Common myeloid progenitor, CD34-positive (primary cell): ENCODE measurements at places on chromosomes 2 and 18.

DNA sequence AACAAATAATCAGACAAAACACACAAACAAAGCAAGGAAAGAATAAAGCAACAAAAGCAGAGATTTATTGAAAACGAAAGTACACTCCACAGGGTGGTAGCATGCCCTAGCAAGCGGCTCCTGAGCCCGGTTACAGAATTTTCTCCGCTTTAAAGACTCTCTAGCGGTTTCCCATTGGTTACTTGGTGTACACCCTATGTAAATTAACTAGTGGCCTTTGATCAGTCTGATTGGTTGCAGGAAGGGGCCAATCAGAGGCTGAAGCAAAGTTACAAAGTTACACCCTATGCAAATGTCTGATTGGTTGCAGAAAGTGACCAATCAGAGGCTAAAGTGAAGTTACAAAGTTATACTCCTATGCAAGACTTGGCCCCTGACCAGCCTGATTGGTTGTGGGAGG is 242.9 kb downstream of the LDLRAD4 start:
- no peak for DNase-seq

GRCh38 chr2:150977296-150977695 is 284.4 kb downstream of the RBM43 start:
- DNase-seq: no peak

DNA sequence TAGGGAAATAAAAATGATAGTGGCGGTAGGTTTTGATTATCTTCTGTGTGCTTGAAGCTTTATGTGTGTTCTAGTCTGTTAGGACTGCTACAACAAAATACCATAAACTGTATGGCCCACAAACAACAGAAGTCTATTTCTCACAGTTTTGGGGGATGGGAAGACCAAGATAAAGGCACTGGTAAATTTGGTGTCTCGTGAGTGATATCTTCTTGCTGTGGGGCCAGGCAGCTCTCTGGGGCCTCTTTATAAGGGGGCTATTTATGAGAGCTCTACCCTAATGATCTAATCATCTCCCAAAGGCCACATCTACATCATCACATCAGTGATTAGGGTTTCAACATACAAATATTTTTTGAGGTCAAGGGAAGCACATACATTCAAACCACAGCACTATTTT is 86.8 kb upstream of the SPHKAP start:
- no peak for DNase-seq

GRCh38 chr2:128710242-128710641 is 391.6 kb upstream of the HS6ST1 start:
- no peak for DNase-seq

DNA sequence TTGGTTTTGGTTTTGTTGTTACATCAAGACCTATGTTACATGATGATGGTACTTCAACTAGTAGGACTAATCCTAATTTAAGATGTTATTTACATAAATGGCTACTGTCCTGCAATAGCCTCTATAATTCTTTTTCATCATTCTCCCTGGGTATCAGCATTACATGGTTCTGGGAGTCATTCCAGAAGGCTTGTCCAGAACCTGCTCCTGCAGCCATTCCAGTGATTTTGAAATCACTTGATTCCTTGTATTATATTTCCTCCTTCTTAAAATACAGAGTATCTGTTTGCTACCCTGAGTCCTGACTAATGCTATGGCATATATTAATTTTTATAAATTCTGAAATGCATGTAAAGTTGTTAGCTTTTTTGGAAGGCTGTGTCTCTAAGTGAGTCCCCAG is 400.5 kb upstream of the MEIS1 start:
- no peak for DNase-seq

DNA sequence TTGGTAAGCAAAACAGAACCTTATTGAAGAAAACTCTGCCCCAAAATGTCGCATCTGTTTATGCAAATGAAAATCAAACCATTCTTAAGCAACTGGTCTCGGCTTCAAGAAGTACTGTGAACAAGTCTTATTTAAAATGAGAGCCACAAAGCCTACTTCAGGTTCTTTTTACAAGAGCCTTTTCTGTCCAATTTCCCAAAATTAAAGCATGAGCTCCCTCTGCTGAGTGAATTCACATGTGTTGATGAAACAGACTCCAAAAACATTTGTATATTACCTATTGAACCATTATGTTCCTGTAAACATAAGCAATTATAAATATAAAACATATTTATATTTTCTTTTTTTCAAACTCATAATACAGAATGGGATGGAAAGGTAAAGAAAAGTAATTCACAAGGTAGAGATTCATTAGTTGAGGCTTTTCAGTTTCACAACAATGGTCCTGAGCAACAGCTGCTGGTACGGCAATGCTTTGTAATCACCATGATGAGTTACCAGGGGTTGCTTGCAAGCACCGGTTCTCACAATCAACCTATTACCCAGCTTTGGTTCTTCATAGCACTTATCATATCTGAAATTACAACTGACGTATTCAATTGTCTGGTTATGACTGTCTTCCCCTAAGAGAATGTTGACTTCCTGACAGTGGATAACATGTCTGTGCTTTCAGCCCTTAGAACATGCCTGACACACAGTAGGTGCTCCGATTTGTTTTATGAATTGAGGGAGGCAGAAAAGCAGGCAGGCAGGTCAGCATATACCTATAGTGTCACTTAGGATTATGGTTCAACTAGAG is 108.4 kb upstream of the BZW1 start:
- DNase-seq: peak; percentile 81

DNA sequence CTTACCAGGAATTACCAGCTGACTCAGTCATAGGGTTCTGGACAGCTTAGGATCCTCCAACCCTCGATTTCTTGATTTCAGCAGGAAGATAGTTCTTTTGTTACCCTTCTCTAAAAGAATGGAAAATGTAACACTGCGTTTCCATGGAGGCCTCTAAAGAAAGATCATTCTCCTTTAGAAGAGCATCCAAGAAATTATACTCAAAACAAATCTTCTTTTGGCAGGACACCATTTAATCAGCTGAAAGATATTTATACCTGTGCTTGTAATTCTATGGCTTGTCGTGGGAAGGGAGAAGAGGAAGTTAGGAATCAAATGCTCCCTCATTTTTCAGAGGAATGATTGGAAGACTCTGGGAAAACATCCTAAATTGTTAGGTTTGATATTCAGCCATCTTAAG is 130.5 kb downstream of the RAB3GAP1 start:
- DNase-seq: no peak

DNA sequence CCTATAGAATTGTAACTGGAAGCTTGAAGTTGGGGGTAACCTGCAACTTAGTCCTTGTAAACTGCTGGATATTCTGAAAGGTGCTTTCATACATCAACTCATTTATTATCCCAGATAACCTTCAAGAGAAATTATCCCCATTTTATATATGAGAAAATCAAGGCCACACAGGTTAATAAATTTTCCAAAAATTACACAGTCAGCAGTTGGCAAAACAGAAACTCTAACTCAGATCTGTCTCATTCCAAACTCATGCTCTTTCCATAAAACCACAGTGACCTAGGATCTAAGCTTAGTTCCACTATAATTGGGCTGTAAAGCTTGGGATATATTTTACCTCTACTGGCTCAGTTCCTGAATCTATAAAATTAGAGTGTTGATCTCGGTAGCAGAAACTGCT is 167.6 kb upstream of the DDX18 start:
- no peak for DNase-seq

- no peak for DNase-seq
These were observed 24.3 kb upstream of the CDH20 start for GRCh38 chr18:61308795-61309393.

GRCh38 chr2:226396541-226396940 is 403.1 kb downstream of the IRS1 start:
- DNase-seq: no peak

DNA sequence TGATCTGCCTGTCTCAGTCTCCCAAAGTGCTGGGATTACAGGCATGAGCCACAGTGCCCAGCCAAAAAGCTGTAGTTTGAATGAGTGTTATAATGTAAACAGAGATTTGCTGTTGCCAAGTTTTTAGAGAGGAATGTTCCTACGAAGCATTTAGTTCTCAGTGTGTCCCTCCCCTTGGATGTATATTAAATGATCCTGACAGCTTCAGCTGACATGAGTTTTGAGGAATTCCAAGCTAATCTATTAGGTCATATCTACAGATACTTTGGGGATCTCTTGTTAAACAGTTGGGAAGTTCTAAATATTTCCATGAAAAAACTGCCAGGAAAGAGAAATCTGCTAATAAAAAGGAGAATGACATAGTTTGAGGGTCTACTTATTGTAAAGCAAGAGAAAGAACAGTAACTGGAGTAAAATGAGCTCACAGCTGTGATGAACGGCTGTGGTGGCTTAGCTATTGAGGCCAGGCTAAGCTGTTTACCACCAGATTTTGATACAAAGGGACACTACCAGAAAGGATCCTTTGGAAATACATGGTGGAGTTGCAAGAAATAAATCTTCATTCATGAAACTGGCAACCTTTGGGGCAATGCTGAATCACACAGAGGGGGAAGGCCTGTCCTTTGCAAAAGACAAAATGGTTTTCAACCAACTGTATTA is 2.6 kb upstream of the STON1 start:
- no peak for DNase-seq

DNA sequence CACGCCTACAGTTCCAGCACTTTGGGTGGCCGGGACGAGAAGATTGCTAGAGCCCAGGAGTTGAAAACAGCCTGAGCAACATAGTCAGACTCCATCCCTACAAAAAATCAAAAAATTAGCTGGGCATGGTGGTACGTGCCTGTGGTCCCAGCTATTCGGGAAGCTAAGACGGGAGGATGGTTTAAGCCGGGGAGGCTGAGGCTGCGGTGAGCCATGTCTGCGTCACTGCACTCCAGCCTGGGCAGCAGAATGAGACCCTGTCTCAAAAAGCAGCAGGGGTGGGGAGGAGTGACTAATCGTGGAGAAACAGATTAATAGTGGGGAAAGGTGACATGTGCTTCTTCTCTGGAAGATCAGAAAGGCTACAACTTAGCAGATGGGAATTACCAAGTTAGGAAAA is 58.1 kb upstream of the GPC1 start:
- DNase-seq: no peak

DNA sequence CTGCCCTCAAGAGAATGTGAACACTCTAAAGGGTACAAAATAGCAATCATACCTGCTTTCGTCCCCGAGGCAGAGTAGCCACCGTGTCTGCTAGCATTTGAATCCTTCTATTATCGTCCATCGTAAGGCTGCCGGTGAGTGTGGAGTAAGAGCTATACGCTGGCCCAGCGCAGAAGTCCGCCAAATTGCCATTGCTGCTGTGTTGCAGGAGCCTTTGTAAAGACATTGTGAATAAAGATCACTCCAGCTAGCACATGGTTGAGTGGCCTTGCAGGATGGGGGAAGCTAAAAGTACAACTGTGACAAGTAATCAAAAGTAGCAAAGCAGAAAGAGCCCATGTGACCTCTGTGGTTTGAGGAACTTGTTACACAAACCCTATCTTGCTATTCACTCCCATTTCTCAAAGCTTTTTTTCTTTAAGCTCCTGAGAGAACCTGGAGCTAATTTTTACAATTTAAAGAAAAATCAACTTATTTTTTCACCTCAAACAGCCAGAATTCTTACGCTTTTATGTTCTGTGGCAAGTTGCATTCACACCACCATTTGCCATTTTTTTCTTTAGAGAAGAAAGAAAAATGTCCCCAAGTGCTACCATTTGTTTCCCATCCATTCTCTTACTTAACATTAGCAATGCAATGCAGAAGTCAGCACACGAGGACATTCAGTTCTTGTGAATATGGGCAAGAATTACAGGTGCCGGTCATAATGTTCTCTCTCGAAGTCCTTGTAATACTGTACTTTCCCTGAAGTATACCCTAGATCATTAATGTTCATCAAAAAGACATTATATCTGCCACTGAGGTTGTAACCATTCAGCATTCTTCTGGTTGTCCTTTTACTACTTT is at the start of gene CYTIP:
TSS of gene CYTIP (minus strand) at position 295 of the 846 bp plus-strand sequence. CDS start at position 226, 69 bp downstream.
- peak; percentile 89 for DNase-seq

DNA sequence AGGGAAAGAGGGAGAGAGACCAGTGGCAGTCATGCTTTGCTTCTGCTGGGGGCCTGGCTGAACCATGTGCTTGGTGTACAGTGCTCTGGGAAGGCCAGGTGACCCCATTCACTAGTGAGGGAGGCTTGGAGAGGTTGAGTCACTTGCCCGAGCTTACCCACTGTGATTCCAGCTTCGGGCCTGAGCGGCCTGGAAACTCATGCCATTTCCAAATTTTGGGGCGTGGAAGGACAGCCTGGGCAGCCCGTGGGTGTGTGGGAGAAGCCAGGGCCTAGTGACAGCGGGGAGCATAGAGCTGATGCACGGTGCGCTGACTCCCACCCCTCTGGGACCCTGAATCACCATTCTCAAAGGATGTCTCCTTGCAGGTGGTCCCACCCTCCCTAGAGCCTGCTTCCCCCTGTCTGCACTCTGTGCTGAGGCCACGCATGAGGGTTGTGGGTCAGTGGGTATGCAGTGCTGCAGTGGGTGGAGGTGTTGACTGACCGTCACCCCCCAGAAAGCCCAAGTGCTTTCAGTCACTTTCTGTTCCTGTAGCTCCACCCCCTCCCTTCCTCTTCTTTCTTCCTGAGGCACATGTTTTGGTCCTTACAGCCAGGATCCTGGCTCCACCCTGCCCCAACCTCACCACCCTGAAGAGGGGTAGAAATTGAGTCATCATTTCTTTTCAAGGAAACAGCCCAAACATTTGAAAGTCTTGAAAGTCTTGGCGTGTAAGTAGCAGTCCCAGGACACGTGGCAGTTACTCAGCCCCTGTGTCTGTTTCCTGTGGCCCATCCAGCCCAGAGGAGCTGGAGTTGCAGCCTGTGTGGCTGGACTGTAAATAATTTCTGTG is 69.3 kb upstream of the MCFD2 start:
- DNase-seq: peak; percentile 91

GRCh38 chr2:152162141-152162540 is 13.4 kb downstream of the STAM2 start:
- DNase-seq: no peak

DNA sequence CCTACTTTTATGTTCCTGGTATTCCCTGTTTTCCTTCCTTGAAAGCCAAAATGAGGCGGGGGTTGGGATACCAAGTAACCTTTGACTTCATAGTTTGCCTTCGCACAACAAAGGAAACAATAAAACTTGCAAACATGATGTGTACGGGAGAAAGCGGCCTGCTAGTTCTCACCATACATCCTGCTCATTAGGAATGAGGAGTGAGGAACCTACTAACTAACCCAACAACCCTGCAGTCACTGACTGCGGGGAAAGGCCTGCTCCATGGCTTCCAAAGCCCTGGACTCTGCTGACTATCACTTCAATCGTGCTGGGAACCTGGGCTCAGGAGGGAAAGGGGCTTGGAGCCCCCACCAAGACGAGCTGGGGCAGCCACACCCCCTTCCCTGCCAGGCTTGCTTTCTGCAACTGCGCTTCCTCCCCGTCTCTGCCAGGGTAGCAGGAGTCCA is 24.2 kb downstream of the RPL31 start:
- DNase-seq: no peak

GRCh38 chr2:56266761-56267414 is 83.1 kb downstream of the CCDC85A start:
- DNase-seq: no peak

- DNase-seq: no peak
These were observed 107.3 kb downstream of the TANC1 start for GRCh38 chr2:159075727-159076126.

- no peak for DNase-seq
These were observed 79.7 kb upstream of the CYTIP start for GRCh38 chr2:157523270-157524247.

- no peak for DNase-seq
These were observed 121.2 kb downstream of the ZNF521 start for GRCh38 chr18:25230658-25231326.

GRCh38 chr18:45243340-45244110 is 371.8 kb upstream of the SLC14A2 start:
- DNase-seq: no peak

- no peak for DNase-seq
These were observed 65.0 kb upstream of the DSC1 start for GRCh38 chr18:31227497-31228229.
